HT-29 (cell line): ENCODE measurements at places on chromosomes 4 and X. TPM values are rescaled to one million over a fixed set of nuclear protein-coding genes. Genes with fewer than 3 reads are reported as not detected.

Gene THOC2
- total RNA-seq: 46.0 and 54.4 TPM in 2 replicates

- no peak for DNase-seq
Observed at GRCh38 chr4:187883836-187884475, 111.6 kb upstream of the ZFP42 start.

DNA sequence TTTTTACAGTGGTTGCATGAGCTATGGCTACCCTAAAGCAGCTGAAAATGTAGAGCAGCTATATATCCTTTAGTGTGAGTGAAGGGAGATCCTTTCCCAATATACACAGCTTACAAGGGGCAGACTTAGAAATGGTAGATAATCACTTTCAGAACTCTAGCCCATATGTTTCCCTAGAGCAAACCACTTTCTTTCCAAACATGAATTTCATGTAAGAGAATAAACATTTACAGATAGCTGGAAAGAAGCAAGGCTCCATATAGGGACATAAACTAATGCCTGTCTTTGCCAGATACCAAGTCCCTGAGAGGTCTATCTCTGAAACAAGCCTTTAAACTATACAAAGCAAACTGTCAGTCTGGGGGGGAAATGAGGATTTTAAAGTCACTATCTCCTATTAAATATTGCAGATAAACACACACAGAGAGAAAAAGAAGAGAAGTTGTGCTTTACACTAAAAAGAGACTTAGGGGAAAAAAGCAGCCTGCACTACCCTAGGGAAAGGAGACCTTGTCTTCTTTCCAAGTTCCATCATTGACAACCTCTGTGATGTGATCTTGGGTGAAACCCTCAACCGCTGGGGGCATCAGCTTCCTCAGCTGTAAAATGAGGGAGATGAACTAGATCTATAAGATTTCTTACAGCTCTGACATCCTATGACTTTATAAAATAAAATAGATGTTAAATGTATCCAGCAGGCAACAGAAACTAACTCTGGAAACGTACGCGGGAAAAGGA lies 73.6 kb downstream of the TMEM156 start:
- DNase-seq: no peak

DNA sequence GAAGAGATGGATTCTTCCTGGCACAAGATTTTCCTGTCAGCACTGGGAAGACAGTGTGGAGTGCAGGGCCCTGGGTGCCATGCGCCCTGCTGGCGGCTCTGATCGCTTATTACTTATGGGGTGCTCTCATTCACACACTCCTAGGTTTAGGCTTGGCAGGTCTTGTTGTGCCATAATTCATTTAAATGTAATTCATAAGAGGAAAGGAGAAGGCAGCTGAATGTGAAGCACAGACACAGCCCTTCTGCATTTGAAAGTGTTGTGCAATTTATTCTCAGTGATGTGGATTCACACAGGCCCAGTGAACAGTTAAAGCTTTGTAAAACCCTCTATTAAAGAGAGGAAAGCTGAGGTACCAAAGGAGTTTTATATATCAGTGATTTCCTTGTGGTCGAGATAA lies 249.7 kb downstream of the C4orf33 start:
- no peak for DNase-seq

Gene VCX
- not detected in 2 replicates for total RNA-seq
